EH (cell line): ENCODE measurements at places on chromosomes 1 and 21.

GRCh38 chr21:43893536-43894205, 28.6 kb downstream of the AGPAT3 start:
- no peak for DNase-seq

DNA sequence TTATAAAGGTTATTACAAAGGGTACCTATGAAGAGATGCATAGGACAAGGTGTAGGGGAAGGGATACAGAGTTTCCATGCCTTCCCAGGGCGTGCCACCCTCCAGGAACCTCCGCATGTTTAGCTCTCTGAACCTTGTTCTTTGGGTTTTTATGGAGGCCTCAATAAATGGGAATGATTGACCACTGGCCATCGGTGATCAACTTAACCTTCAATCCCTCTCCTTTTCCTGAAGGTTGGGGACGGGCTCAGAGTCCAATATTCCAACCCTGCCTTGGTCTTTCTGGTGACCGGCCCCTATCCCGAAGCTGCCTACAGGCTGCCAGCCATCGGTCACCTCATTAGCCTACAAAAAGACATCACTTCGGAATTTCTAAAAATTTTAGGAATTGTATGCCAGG, 11.7 kb downstream of the CD244 start:
- DNase-seq, result no peak

- DNase-seq, result no peak
Measured at GRCh38 chr1:14340002-14340785, 258.3 kb upstream of the KAZN start.

GRCh38 chr1:59107516-59107915, 189.4 kb upstream of the FGGY start:
- DNase-seq, result no peak

DNA sequence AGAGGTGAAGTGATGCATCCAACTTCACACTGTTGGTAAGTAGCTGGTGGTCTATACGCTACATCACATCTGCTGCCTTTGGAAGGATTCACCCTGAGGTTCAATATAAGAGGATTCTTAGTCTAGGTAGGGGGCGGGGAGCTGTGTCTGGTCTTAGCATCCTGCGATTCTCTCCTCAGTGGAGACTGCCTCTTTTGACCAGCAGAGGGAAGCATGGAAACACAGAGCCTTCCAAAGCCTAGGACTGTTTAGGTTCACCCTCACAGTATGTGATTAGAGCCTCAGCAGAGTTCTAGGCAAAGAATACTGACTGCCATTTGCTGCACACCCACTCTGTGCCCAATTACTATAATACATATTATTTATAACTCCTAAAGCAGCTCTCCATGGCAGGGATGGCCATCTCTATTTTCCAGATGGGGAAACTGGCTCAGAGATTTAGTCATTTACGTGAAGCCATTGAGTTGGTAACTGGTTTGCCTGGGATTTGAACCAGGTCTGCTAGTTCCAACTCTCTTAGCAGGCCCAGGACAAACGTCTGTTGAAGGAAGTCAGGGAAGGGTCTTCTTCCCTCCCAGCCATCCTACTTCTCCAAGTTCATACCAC, 28.9 kb upstream of the EFCAB14 start:
- DNase-seq, result peak; percentile 58

GRCh38 chr1:236165238-236165981, 23.1 kb downstream of the GPR137B start:
- no peak for DNase-seq

DNA sequence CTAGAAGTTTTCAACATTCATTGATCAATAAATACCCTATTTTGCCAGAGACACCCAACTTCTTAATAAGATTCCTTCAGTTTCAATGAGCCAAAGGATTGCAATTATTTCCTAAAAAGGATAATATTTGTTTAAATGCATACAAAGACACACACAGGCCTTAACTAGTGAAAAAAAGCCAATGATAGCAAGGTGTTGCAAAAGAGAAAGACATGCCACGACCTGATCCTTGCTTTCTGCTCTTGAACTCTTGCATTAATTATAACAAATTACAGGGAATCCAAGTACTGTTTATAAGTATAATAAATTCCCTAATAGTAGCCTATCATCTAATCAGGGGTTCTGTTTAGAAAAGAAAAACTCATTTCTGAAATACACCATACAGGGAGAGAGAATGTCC, 131.1 kb downstream of the PTPN14 start:
- no peak for DNase-seq

- no peak for DNase-seq
Measured at GRCh38 chr1:111184663-111185062, 15.8 kb downstream of the DENND2D start.

- DNase-seq, result no peak
Measured at GRCh38 chr21:42228709-42229220, 9.8 kb downstream of the ABCG1 start.

DNA sequence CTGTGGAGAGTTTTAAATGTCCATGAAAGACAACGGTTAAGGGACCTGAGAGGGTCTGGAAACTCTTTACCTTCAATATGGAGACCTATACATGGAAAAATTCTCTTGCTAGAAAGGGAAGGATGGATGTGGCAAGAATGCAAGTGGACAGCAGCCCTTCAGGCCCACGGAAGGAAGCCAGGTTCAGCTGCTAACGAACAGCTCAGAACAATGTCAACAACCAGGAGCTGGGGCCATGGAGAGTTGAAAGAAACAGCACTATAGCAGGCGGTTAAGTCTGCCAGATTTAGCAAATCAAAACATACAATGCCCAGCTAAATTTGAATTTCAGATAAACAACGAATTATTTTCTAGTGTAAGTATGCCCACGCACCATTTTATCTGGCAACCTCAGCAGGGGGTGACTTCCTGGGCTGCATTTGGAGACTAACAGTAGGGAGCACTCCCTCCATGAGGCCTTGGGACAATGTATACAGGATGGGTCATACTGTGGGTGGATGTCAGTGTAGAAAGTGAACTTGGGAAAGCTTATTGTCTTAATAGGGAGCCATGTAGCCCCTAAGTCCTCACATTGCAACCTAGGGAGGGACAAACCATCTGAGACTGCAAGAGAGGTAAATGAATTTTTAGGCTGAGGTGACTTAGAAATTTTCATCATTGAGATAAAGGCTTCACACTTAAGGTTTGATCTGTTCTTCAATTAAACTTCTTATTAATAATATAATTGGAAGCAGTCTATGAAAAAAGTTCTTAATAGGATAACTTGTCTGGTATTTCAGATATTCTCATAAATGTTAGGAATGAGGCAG, 7.8 kb upstream of the H3-3A start:
- DNase-seq, result peak; percentile 14

DNA sequence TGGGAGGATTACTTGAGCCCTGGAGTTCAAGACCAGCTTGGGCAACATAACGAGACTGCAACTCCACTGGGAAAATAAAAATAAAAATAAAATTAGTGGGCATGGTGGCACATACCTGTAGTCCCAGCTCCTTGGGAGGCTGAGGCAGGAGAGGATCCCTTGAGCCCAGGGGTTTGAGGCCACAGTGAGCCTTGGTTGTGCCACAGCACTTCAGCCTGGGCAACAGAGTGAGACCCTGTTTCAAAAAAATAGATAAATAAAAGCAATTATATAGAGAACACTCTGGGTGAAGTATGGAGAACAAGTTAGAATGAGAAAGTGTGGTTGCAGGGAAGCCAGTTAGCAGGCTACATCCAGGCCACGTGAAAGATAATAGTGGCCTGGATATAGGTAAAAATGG, 25.7 kb downstream of the CXADR start:
- no peak for DNase-seq

DNA sequence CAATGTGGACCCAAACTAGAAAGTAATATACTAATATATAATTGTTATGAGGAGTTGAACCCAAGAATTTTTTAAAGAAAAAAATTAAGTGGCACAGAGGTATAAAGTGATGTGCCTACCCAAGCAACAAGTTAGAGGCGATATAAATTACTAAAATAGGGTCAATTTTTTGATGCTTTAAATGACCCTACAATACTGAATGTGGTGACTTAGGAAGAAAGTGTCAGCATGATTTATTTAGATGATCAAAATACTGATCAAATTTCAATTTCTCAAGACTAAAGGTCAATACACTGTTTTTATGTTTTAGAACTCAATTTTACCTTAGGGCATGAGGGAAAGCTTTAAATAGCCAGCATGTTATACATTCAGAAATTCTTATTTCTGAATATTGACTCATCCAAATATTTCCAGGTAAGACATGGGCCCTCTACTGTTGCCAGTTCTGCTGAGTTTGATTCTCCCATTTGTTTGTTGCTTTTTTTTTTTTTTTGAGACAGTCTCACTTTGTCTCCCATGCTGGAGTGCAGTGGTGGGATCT, 20.1 kb downstream of the SCAF4 start:
- no peak for DNase-seq

GRCh38 chr1:35569936-35570335, 3.2 kb upstream of the TFAP2E start:
- peak; percentile 47 for DNase-seq

DNA sequence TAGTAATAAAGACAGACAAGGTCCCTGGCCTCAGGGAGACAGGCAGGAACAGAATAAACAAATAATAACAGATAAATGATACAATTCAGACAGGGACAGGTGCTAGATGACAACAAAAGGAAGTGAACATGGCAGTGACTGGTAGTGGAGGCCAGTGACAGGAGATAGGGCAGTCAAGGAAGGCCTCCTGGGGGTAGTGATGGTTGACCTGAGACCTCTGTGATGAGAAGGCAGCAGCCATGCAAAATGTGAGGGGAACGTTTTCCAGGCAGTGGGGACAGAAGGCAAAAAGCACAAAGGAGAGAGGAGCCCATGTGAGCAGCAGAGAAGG, 18.5 kb downstream of the OPTC start:
- no peak for DNase-seq
